Right hindlimb (tissue), 1 donor: ENCODE measurements at places on chromosomes 6 and 20.

DNA sequence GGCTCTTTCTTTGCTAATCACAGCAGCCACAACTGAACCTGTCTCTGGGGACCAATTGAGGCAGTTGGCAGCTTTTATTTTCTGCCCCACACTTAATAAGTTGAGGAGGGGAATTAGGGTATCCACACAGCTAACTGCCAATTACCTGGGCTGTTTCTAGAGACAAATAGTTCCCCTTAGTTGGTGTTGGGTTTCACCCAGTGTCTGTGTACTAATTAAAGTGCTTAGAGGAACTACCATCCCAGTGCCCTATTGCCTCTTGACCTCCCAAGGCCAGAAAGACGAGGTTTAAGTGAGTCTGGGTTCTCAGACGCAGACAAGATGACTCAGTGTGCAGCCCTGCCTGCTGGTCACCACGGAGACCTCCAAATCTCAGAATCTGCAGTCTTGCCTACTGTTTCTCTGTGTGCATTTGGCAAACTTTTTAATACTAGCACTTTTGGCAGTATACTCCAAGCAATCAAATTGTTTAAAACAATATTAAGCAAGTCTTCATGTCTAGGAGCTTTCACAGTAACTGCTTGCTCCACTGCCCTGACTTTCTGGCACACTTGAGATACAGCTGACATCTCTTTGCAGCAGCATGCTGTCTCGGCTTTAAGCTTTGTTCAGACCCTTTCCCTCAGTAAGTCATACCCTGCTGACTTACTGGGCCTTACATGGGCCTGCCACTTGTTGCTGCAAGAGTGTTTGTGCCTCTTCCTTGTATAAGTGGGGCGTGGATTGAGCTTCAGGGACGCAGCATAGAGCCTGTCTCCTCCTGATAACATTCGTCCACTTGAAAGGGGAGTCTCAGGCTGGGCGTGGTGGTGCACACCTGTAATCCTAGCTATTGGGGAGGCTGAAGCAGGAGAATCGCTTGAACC, 31.9 kb downstream of the STK35 start:
- DNase-seq, result no peak

- no peak for DNase-seq
These were observed 568 bp downstream of the AGPAT1 start for GRCh38 chr6:32175322-32175710.

DNA sequence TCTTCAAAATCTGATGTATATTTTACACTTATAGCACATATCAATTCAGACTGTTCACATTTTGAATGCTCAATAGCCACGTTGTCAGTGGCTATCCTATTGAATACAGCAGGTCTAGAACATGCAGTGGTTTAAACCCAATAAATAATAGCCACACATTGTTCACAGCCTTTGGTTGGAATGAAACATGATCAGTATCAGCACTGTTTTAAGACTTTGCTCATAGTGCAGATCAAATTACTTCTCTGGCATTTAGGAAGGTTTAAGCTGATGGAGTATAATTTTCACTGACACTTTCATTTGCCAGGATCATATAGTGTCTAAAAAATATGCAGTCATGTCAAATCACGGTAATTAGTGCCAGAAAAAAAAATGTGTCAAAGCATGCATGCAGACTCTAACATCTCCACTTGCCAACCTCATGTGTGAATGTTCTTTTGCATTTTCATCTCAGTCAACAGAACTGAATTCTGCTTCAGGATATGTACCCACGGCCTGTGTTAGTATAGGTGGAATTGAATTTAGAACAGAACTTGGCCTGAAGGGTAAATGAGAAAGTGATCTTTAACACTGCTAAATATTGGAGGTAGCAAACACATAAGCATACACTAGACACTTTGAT, 184.1 kb downstream of the SLC24A3 start:
- DNase-seq, result no peak

- DNase-seq, result no peak
These were observed 172.8 kb upstream of the SPTLC3 start for GRCh38 chr20:12835999-12836398.

DNA sequence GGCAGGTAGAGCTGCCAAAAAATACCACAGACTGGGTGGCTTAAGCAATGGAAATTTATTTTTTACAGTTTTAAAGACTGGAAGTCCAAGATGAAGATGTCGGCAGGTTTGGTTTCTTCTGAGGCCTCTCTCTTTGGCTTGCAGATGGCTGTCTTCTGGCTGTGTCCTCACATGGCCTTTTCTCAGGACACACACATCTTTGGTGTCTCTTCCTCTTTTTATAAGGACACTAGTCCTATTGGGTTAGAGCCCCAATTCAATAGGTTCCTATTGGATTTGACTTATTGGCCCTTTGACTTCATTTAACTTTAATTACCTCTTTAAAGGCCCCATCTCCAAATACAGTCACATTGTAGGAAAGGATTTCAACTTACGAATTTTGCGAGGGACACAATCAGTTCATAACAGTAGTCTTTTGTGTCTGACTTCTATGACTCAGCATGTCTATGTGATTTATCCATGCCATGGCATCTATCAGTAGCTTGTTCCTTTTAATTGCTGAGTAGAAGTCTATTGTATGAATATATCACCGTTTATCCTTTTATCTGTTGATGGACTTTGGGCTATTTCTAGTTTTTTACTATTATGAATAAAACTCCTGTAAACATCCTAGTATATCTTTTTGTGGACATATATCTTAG, 11.0 kb upstream of the TCP11 start:
- DNase-seq, result no peak

DNA sequence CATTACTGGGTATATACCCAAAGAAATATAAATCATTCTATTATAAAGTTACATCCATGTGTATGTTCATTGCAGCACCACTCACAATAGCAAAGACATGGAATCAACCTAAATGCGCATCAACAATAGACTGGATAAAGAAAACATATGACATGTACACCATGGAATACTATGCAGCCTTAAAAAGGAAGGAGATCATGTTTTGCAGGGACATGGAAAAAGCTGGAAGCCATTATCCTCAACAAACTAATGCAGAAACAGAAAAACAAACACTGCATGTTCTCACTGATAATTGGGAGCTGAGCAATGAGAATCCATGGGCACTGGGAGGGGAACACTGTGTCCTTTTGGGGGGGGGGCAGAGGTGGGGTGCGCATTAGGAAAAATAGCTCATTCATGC, 50.9 kb upstream of the HLA-G start:
- no peak for DNase-seq

DNA sequence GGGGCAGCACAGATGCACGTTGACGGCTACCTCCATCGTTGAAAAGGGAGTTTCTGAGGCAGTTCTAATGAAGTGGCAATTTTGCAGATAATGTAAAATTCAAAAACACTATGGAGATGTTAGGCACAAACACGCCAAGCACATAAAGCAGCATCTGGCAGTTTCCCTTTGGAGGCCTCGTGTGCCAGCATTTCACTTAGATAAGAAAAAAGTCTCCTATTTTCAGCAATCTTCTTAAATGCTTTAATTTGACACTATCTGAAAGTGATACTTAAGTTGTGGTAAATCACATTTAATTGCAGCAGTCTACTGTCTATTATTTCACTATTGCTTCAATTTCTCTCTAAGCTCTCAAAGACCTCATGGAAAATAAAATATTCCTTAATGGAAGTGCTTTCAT, 125.3 kb upstream of the PROKR2 start:
- no peak for DNase-seq

DNA sequence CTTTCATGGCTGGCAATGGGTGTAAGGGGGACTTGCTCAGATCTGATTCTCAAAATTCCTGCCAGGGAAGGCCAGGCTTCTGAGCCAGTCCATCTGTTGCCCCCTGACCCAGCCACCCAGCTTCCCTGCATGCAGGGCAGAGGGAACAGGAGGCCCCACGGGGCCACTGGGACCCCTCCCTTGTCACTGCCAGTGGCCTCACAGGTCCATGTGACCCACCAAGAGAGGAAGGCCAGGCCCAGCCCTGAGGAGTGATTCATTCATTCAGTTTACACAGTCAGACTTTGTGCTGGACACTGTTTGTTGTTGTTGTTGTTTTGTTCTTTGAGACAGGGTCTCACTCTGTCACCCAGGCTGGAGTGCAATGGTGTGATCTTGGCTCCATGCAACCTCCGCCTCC, 39.5 kb downstream of the UBE2V1 start:
- peak; percentile 11 for DNase-seq

GRCh38 chr6:155223646-155224451, 40.0 kb upstream of the CLDN20 start:
- no peak for DNase-seq

DNA sequence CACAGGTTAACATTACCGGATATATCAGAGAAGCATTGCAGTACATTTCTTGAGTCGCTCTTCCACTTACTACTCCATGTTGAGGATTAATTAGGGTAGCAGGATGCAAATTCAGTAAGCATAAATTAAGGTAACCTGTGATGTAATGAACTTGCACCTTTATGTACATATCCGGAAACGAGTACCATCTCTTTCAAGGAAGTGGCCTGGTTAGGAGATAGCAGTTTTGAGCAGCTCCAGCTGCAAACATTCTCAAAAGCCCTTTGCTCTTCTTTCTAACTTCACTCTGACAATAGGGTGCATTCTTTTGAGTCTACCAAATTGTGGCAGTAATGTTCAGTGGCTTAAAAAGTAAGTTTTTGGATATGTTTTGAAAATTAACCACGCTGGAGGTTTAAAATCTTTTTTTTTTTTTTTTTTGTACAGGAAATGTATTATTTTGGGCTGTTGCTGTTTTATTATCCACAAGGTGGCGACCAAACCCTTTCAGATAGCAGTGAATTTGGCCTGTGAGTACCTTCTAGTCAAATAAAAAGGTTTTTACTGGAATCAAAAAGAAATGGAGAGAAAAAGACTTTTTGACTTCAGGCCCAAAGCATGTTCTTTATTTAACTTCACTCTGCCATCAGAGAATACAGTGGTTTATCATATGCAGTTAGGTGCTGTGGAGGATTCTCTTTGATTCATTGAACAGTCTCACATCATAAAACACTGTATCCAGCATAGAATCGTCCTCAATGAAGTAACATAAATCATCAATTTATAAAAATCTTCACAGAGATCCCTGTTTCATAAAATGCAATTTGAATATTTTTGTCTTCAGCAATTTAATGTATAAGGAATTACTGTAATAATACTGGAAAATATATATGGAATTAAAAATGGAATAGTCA, 8.9 kb downstream of the FAM217B start:
- no peak for DNase-seq

GRCh38 chr6:166313255-166314070, 5.3 kb upstream of the PRR18 start:
- no peak for DNase-seq

- DNase-seq, result no peak
These were observed 78.1 kb downstream of the FIG4 start for GRCh38 chr6:109769213-109769612.

- DNase-seq, result no peak
These were observed 152.4 kb upstream of the THBS2 start for GRCh38 chr6:169406034-169406433.

GRCh38 chr20:60437418-60437817, 479.2 kb downstream of the CDH26 start:
- no peak for DNase-seq

- DNase-seq, result peak; percentile 29
These were observed 135.6 kb upstream of the UST start for GRCh38 chr6:148611213-148611612.

DNA sequence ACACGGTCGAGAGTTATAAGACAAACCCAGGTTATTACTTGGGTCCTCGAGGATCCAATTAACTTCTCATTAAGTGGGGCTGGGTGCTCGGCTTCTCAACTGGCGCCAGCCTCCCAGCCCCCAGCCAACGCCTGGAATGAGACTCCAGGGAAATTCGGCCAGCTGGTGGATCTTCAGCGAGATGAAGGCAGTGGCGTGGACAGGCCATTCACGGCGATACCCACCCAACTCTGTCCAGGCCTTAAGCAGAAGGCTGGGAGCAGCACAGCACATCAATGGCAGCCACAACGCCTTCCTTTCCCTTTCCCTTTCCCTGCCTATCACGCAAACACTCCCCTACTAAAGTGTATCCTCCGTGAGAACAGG, 868 bp downstream of the METTL24 start:
- no peak for DNase-seq

- DNase-seq, result no peak
These were observed 21.1 kb downstream of the ABHD12 start for GRCh38 chr20:25369529-25369928.

GRCh38 chr6:24504287-24504648, 9.5 kb downstream of the ALDH5A1 start:
- DNase-seq, result no peak

GRCh38 chr6:130670142-130670541, 157.1 kb upstream of the SMLR1 start:
- DNase-seq, result no peak

DNA sequence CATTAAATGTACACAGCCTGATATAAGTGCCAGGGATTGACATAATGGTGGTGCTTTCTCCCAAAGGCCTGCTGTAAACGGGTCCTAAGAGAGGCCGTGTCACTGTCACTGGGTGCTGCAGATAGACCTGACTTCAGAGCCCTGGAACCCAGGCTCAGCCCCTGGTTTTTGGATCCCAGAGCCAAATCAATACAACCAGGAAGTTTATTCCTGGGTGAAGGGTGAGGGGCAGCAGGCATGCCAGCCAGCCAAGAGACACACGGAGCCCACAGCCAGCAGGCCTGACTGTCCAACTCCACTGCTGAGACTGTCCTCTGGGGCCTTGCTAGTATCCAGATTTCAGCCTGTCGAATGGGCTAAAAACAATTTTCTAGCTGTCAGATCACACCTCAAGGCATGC, 12.8 kb upstream of the ARMC12 start:
- DNase-seq, result no peak

GRCh38 chr6:7615611-7616383, 25.8 kb downstream of the SNRNP48 start:
- DNase-seq, result peak; percentile 47

GRCh38 chr6:161918109-161918531, 644.3 kb upstream of the AGPAT4 start:
- no peak for DNase-seq

- peak; percentile 89 for DNase-seq
These were observed 154.0 kb downstream of the JARID2 start for GRCh38 chr6:15399641-15400470.

DNA sequence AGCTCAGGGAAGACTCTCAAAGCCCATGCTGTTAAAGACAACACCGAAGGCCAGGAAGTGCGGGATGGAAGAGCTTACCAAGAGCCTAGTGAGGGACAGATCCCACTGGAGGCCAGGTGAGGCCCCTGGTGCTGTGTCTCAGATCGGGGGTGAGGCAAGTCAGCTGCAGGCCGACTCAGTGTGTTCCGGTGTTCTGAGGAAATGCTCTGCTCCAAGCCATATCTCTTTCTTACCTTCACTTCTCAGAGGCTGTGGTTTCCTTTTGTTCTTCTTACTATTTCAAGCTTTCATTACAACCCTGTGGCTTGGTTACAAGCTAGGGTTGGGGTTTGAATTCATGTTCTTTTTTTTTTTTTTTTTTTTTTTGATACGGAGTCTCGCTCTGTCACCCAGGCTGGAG, 114.3 kb upstream of the ZFP64 start:
- no peak for DNase-seq

DNA sequence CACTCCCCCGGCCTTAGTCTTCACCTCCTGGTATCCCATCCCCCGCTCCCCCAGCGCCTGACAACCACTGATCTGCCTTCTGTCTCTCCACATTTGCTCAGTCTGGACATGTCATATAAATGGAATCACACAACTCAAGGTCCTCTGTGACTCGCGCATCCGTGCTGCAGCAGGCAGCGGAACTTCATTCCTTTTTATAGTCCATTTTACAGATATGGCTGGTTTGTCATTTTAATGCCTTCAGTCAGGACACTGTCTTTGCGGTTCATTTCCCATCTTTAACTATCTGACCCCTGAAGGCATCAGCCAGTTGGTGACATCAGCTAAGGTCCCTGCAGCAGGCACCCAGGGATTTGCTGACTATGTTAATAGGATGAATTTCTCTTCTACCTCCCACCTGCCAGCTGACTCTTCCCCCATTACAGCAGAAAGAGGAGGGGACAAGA, 125.7 kb downstream of the ZMYND8 start:
- no peak for DNase-seq

GRCh38 chr6:18047406-18047805, 60.0 kb upstream of the KIF13A start:
- DNase-seq, result no peak
